ENCODE measurements at places on chromosomes 1 and 21.

GRCh38 chr1:53656747-53657530 lies 82.0 kb downstream of the GLIS1 start:
- no peak for DNase-seq

DNA sequence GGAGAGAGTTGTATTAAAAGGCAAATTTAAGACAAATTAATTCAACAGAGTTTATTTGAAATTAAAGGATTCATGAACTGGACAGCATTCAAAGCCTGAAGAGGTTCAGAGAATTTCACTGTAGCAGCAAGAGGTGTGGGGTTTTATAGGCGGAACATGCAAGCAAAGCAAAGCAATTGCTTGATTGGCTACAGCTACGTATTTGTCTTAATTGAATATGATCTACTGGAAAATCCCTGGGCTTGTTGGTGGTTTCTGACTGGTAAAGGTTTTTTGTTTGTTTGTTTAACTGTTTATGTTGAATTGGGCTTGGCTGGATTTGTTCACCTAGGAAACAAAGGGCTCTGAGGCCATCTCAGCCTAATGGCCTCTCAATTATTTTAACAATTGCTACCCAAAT lies 61.5 kb downstream of the KCNK1 start:
- no peak for DNase-seq

DNA sequence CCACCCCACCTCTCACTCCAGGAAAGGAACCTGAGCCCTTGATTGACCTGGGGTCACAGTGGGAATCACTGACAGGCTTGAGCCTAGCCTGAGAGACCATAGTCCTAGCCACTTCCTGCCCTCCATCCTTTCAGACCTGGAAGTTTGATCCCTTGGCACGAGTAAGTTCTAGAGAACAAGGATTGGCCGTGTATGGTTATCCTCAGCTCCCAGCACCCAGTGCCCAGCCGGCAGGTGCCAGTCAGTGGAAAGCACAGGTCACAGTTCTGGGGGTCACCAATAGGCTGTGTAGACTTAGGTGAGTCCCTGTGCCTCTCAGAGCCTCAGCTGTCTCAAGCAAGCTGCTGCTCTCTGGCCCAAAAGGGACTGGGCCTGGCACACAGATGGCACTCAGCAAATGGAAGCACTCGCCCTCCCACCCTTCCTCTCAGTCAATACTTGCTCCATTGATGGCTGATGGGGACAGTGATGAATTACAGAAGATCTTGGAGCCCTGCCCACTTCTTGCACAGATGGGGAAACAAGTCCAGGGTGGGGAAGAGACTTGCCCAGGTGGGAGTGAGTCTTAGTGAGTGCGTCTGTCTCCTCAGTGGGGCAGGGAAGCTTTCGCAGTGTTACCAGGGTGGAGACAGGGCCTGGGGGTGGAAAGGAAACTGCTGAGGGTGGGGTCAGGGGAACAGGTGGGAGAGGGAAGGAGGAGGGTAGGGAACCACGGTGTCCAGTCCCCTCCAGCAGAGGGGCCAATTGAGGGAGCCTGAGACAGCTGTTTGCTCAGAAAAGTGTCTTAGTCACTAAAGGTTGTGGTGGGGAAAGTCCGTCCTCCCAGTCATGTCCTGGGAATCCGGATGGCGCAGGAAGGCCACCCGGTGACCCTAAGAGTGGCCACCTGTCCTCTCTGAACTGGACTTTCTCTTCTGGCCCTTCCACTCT lies 2.6 kb upstream of the KCNQ4 start:
- no peak for DNase-seq

- no peak for DNase-seq
Measured at GRCh38 chr1:184617433-184618029, 137.1 kb downstream of the EDEM3 start.

GRCh38 chr1:167987174-167987573 lies 50.3 kb upstream of the MPC2 start:
- no peak for DNase-seq

DNA sequence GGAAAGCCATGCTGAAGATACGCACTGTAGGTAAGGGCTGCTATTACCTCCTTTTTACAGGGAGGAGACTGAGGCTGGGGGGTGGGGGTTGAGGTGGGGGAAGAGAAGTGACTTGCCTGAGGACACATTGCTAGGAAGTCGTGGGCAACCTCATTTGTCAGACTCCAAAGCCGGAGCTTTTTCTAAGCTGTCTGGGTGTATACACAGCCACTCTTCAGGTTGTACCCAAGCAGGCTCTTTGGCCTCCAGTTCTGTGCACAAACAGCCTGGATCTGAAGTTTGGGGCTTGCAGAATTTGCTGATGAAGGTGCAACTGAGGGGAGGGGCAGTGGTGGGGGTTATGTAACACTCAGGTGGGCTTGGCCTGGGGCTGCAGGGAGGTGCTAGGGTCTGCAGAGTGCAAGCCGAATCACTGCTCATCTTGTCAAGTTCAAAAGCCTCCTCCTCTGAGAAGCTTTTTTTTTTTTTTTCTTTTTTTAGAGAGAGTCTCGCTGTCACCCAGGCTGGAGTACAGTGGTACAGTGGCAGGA lies 16.9 kb downstream of the TINAGL1 start:
- no peak for DNase-seq

DNA sequence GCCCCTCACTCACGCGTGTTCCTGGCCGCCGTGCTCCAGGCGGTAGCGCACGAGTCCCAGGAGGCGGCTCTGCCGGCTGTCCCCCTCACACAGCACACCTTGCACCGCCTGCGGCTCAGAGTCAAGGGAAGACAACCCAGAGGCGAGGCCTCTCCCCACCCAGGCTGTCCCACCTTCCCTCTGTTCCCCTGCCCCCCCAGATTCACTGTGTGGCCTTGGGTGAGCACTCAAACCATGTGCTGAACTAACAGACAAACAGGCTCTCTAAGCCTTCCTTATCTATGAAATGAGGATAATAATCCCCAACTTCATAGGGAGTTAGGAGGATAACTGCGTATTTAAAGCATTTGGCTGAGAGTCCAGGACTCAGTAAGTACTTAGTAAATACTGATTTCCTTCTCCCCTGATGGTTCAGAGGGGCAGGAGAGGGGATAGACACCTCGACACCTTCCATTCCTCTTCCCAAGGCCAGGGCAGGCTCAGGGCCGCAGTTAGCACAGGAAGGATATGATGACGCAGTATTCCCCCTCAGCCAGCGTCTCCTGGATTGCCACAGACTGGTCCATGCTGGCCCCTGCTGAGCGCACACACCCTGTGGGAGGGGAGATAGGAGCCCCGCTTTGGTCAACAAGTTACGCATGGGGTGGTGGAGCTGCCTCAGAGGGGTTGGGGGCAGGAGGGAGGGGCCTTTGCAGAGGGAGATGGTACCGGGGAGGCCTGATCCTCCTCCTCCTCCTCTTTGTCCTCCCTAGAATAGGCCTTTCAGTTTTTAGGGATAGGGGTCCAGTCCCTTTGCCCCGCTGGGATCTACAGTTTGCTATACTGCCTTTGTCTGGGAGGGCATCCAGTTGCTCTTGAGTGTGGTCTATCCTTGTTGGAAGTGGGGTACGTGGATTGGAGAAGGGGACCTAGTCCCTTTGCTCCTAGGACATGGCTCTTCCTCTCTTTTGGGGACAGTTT lies 830 bp downstream of the INPP5B start:
- DNase-seq = no peak

Measured in activated CD4-positive, CD25-positive, alpha-beta regulatory T cell treated with anti-CD3 and anti-CD28 coated beads, Interleukin-2, amount 50 U/mL, for 72 hours (primary cell).